ENCODE measurements at places on chromosomes 16 and 17.

- DNase-seq: no peak
Measured at GRCh38 chr16:82360024-82360783, 190.2 kb upstream of the MPHOSPH6 start.

- peak; percentile 55 for DNase-seq
Measured at GRCh38 chr16:2895813-2896212, 12.8 kb downstream of the FLYWCH2 start.

DNA sequence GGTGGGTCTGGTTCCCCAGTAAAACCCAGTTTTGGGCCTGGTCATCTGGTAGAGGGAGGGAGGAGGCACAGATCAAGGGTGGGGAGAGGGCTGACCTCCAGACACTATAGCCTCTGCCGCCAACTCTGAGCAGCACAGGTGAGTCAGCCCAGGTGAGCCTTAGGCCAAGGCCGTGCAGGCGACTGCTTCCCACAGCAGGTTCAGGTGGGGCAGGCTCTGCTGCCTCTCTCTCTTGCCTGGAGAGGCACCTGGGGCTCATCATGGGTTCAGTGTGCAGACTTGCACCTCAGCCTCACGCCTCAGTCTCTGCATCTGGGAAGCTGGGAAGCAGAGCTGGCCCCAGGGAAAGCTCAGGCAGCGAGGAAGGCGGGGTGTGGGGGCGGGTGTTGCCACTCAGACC, 37.8 kb upstream of the IL34 start:
- DNase-seq: no peak

DNA sequence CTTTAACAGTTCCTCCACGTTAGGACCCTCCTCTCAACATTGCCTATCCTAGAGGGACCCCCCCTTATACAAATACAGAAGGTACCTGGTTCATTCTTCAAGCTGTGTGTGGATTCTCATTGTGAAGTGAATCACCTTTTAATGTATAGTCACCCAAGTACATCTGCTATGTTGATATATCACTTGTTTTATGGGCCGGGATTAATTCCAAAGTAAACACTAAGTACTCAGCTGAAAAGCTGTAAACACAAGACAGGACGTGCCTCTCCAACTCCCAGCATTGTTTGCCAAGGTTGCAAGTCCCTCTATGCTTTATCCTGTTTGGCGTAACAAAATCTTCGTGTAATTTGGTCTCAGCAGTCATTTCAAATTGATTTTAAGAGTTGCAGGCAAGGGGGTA, 123.6 kb downstream of the RBFOX1 start:
- DNase-seq: no peak

- no peak for DNase-seq
Measured at GRCh38 chr17:65143889-65144604, 6.9 kb downstream of the RGS9 start.

GRCh38 chr16:46974352-46974751, 878 bp upstream of the DNAJA2 start:
- DNase-seq: peak; percentile 16

GRCh38 chr17:56679115-56679776, 85.7 kb downstream of the NOG start:
- DNase-seq: peak; percentile 50

DNA sequence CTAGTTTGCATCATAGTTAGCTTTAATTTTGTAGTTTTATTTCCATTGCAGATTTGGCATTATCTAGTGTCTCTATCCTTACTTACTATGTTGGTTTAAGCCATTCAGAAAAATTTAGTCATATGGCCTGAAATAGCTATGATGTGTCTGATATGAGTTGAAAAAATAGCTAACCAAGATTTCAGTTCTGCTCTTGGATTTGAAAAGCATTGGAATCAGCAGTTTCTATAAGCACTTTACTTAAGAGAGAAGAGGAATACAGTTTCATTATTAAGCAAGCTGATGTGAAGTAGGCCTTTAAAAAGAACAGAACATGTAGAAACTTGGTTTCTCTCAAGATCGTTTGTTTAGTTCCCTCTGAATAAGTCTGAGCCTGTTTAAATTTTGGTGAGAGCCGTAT, 25.9 kb downstream of the LPCAT2 start:
- DNase-seq: no peak

GRCh38 chr17:64281962-64282752, 19.1 kb upstream of the TEX2 start:
- peak; percentile 75 for DNase-seq

DNA sequence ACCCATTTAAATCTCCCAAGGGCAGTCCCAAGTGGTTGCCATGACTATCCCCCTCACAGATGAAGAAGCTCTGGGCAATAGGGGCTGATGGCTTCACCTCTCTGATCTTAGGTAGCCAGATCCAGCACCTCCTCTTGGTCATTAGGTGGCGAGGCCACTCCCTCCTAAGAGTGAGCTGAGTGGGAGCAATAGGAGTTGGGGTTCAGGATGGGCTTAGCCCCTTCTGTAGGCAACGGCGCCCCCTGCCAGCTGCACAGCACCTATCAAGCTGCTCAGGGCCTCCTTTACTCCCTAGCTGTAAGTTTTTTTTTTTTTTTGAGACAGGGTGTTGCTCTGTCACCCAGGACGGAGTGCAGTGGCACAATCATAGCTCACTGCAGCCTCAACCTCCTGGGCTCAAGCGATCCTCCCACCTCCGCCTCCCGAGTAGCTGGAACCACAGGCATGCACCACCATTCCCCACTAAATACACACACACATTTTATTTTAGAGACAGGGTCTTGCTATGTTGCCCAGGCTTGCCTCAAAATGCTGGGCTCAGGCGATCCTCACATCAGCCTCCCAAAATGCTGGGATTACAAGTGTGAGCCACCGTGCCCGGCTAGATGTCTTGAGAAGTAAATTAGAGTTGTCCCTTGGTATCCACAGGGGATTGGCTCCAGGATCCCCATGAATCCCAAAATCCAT, 3.5 kb upstream of the RRAD start:
- DNase-seq: peak; percentile 45

DNA sequence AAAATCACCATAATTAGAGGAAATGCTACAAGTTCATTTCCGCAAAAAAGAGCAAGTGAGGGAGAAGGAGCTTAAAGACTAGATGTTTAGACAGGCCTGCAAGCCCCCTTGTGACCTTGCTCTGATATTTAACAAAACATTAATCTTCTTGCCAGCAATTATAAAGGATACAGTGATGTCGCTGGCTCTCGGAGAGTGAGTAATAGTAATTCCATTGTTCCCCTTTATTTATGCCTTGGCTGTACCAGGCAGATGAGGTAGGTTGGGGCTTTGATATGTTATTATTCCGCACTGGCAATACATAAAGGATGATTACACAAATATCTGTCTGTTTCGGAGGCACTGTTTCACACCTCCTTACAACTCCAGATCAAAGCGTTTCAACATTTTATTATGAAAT, 204.8 kb upstream of the SALL1 start:
- DNase-seq: no peak

DNA sequence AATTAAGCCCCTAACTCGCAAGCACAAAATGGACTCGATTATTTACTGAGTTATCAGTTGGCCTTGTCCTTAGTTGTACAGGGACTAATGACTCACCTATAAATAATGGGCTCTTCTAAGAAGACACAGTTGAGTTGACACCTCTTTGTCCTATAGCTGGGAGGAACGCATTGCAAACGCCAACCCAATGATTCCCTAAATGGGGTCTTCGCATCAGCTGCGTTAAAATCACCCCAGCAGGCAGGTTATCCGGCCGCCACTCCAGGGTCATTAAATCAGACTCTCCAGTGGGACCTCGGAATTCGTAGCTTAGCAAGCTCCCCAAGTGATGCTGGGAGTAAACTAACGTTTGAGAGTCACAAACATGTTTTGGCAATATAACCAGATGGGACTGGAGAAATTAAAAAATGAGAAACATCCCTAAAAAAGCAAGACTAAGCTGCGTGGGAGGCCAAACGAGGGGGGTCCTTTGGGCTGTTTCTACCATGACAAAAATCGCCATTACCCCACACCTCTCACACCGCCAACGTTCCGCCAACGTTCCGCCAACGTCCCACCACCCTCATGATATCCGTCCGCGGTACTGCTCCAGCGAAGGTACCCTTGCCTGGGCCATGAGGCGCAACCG, 932 bp upstream of the NFE2L1 start:
- DNase-seq: peak; percentile 24

DNA sequence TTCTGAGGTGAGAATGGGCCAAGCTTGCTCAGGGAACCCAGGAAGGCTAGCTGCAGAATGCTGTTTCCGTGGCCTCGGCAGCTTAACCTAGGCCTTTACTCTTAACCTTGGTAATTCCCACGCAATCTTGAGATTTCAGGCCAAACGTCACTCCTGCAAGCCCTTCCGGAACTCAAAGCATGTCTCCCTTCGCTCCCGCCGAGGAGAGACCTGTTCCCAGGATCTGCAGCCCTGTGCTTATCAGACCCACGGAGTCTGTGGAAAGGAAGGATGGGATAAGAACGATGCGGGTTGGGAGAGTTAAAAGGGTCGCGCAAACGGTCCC, 524 bp upstream of the ZFP3 start:
- DNase-seq: no peak

GRCh38 chr16:2898831-2899563, 12.7 kb upstream of the FLYWCH1 start:
- DNase-seq: no peak

GRCh38 chr17:57355090-57355859, 99.0 kb downstream of the MSI2 start:
- peak; percentile 6 for DNase-seq

GRCh38 chr17:75289832-75290337, 652 bp upstream of the SLC25A19 start:
- peak; percentile 58 for DNase-seq

DNA sequence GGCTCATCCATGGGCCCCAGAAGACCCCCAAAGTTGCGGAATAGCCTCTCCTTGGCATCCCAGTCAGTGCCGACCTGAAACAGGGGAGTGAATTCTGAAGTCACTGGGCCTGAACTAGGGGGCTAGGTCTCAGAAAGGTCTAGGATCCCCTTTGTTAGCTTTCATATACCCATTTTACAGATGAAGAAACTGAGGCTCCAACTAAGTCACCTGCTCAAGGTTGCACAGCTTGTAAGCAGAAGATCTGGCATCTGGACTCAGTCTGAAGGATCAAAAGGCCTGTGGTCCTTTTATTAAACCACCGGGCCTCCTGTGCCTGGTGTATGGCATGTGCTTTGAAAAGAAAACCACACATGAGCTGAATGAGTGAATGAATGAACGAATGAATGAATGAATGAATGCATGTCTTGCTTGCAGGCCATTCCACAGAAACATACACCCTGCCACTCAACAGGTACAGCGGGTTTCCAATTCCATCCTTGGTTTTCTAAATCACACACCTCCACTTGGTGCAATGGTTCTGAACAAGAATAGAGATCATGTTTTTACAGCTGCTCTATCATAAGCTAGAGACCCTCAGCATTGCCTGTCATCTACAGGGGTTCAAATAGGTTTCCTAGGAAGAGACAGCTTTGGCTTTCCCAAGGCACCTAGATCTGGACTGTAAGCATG, 352.7 kb downstream of the XYLT1 start:
- DNase-seq: no peak

Data from EH (cell line).